ENCODE measurements at places on chromosomes 3 and 15.

GRCh38 chr3:197375001-197375441 is 76.6 kb upstream of the DLG1 start:
- no peak for DNase-seq

GRCh38 chr3:119395923-119396358 is 67.5 kb downstream of the TMEM39A start:
- DNase-seq: no peak

- DNase-seq: no peak
Observed at GRCh38 chr3:32821686-32822296, 4.0 kb downstream of the TRIM71 start.

GRCh38 chr3:119069725-119070124 is 35.1 kb upstream of the IGSF11 start:
- DNase-seq: no peak

DNA sequence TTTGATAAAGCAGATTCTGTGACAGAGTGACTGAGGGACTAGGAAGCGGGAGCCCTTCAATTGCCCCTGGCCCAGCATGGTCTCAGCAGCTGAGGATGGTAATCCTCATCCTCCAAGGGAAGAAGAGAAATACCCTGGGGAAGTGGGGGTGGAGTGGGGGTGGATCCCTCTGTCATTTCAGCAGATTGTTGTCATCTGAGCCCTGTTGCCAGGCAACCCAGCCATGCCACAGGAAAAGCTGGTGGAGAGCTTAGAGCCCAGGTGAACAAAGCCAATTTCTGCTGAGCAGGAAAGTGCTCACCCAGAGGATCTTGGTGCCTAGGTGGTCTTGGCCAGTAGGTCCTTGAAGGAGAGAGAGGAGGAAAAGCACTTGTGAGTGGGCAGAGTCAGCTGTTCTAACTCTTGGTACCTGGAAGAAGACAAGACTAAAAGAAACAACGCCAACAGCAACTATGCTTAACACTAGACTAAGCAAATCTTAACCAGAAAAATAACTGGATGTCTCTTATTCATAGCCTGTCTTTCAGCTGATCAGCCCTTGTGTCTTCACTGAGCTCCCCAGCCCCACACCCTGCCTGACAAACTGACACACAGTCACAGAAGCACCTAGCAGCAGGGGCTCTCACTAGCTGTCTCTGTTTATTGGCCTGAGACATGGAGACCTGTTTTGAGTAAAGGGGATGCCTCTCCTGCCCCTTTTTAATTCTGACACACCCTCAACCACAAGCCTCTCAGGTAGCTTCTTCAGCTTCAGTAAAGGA is 40.1 kb upstream of the DCLK3 start:
- no peak for DNase-seq

Data from activated naive CD8-positive, alpha-beta T cell treated with anti-CD3 and anti-CD28 coated beads, Interleukin-2, amount 50 U/mL, for 16 hours (primary cell).